ENCODE measurements at places on chromosomes 5 and 9.

GRCh38 chr9:4225291-4226028, 74.4 kb downstream of the GLIS3 start:
- DNase-seq = no peak

- DNase-seq = no peak
Measured at GRCh38 chr9:117869287-117869686, 165.1 kb downstream of the TLR4 start.

DNA sequence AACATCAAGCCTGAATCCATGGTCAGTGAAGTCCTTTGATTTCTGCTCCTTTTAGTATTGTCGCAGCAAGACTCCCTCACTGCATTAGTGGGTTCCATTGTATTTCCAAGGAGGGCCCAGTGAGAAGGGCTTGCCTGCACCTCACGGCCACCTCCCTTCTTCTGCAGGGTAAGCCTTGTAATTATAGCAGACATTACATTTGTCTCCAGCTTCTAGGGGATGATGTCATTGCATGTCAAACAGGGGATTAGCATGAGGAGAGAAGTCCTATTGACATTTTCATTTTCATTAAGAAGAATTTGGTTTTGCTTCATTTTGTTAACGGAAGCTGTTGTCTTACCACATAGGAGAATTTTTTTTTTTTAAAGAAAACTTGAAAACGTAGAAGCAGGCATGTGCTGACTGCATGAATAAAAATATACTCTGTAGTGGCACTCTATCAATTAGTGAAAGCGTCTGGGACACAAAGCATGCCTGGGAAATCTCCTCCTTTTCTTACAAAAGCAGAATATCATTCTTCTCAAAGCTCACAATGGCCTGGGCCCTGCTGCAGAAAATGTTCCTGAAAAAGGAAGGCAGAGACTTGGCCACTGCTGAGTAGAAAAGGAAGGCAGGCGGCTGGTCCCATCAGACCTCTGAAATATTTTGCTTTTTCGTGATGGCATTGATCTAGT, 27.1 kb downstream of the MAP1B start:
- no peak for DNase-seq

- no peak for DNase-seq
Measured at GRCh38 chr5:179195561-179196404, 135.6 kb downstream of the ZNF354C start.

- DNase-seq = no peak
Measured at GRCh38 chr9:96044401-96044800, 168.9 kb downstream of the ERCC6L2 start.

DNA sequence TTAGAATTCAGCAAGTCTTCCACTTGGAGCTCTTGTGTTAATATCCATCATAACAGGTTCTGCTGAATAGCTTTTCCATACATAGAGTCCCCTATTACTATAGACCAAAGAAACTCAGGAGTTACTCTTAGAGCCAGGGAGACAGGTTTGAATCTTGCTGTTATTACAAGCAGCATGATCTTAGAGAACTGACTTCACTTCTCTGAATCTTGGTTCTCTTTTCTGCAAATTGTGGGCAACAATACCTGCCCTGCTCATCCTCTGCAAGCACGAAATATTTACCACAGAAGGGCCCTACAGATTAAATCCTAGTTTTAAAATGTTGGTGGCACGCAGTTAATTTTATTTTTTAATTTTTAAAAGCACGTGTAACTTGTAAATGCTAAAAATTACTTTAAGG, 111.7 kb downstream of the TLR4 start:
- DNase-seq = no peak

DNA sequence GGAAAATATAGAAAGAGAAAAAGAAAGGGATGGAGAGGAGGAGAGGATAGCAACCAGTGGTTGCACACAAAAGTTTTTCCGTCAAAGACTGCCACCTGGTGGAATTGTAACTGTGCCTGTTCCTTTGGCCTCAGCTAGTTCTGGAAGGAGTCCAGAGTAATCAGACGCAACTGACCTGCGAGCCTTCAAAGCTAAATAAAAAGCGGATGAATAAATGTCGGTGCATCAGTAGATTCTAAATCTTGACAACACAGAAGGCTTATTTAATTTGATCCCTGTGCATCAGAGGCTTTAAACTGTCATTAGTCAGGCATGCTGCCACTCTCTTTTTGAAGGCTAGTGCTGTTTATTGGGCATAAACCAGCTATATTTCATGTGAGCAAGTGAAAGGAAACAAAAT, 132.9 kb upstream of the ACO1 start:
- DNase-seq = no peak

DNA sequence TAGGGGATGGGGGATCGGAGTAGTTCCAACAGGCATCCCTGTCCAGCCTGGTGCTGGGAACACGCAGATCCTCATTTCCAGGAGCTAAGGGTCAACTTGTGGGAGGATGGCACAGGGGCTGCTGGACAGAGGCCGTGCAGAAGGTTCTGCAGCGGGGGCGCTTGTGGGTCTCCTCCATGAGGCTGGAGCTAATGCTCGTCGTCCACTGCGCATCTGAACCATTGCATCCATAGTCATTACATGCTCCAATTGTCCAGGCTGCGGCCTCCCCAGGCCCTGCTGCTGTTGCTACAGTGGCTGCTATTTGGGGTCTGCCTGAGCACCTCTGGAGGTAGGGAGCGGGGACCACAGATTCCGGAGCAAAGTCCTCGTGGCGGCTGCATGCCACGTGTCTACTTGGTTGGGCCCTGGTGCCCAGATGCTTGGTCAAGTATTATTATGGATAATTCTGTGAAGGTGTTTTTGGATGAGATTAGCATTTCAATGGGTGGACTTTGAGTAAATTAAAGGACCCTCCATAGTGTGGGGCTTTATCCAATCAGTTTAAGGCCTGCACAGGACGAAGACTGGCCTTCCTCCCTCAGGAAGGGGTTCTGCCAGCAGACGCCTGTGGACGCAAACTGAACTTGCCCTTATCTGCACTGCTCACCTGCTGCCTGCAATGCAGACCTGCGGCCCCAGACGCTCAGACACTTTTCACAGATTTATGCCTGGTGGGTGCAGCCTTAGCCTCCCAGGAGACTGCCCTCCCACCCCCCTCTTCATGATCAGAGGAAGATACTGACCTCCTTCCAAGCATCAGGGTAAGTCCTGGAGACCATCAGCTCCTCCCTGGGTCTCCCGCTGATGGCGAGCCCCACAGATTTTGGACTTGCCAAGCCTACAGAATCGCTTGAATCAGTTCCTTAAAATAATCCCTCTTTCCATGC, 127.5 kb upstream of the IRX4 start:
- DNase-seq = no peak

GRCh38 chr5:126810596-126811380, 33.9 kb downstream of the LMNB1 start:
- no peak for DNase-seq

- DNase-seq = no peak
Measured at GRCh38 chr5:115543365-115544042, 1.1 kb downstream of the FEM1C start.
